ENCODE measurements at places on chromosomes 12 and 14.

DNA sequence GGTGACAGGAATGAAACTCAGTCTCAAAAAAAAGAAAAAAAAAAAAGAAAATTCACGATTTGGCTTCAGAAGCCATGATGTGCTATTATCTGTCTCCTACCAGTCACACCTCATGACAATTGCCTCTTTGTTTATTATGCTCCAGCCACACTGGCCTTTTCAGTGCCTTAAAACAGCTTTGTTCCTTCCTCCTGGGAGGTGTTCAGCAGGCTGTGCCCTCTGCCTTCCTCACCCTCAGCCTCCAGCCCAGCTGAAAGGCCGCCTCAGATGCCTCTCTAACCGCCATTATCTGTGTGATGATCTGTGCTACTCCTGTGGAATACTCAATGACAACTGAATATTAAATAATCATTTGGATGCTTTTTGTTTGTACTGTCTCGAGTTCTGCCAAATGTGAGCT is 8.6 kb upstream of the ARPC3 start:
- DNase-seq = no peak

DNA sequence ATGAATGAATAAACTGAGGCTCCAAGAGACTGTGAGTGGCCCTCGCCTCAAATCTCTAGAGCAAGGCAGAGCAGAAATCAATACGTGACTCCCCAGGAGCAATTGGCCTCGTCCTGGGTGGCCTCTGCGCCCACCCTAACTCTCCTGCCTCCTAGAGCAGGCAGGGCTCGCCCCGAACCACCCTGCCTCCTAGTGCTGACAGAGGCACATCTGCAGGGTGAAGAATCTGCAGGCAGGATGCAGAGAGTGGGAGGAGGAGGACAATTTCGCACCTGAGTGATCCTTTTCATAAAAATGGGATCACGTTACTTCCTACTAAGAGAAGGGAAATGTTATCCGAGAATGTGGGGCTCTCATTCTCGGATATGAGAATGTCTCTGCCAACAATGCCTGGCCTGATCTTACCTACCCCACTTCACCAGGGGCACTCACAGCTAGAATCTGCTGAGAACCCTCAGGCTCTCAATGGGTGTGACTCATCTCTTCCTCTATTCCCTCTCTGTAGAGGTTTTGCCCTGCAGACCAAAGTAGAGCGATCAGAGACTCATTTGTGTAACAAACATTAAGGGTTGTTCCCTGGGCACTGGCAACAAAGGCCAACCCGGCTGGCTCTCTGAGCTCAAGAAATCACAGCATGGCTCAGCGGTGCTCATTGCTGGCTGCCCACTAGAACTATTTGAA is 61.7 kb upstream of the BCL2L14 start:
- DNase-seq = no peak

DNA sequence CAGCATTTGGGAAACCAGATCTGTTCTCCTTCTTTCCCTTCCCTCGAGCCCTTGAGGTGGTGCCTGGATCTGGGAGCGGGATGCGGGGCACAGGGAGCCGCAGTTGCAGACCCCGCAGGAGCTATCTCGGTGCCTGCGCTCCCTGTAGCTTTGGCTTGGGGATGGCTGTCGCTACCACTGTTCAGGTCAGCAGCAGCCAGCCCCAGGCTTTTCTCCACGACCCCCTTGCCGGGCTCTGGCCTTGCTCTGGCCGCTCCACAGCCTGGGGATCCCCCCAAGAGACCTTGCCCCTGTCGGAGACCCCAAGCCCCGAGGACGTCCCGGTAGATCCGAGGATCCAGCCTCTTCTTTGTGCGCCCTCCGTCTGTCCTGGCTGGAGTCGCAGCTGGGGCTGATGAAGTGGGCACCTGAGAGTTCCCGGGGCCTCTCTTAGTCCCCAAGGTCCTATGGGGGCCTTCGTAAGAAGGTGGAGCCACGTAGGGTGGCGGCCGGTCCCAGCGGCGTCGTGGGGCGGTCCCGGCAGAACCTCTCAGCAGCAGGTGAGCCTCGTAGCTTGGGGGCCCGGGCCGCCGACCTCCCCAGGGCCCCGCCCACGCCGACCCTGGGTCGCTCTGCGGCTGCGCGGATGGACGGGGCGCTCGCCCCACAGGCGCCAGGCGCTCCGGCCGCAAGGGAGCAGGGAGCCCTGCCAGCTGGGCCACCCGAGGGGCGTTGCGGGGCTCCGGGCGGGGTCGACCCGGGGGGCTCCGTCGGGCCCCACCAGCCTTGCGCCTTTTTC is 1.3 kb downstream of the DDN start:
- DNase-seq = no peak

DNA sequence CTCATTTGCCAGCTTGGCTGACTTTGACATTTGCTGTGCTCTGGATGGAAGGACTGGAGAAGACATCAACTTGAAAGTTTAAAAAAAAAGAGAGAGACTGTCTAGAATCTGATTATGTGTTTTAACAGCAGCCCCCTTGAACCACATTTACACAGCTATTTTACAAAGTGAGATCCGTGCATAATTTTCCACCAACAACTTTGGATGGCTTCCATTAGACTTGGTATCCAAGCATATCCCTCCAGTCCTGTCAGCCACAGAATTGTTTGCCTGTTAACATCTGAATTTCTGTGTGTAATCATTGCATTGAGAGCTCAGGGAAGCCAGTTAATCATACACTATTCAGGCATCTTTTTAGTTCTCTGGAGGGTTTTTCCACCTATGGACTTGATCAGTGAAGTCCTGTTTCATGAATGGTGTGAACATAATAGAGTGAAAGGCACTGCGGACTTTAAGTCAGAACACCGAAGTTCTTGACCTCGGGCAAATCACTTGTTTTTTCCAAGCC is 93.7 kb downstream of the SAMD4A start:
- DNase-seq = no peak

DNA sequence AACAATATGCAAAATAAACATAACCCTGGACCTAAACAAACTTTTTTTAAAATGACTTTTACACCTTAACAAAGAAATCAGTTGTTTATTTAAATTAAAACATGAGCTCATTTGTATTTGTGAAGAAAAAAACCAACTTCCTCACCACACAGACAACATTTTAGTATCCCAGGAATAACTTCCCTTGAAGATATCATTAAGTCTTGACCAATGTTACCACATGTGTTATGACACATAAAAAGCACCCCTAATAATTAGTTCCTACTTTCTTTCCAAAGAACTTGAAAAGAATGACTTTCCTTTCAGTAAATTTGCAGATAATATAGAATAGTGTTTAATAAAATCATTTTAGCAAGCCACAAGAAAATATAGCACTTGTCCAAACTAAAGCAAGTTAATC is 42.4 kb downstream of the DUSP16 start:
- no peak for DNase-seq

Measured in activated CD4-positive, alpha-beta T cell treated with anti-CD3 and anti-CD28 coated beads for 1 hour (primary cell).